ENCODE measurements at places on chromosomes 3 and 15.

DNA sequence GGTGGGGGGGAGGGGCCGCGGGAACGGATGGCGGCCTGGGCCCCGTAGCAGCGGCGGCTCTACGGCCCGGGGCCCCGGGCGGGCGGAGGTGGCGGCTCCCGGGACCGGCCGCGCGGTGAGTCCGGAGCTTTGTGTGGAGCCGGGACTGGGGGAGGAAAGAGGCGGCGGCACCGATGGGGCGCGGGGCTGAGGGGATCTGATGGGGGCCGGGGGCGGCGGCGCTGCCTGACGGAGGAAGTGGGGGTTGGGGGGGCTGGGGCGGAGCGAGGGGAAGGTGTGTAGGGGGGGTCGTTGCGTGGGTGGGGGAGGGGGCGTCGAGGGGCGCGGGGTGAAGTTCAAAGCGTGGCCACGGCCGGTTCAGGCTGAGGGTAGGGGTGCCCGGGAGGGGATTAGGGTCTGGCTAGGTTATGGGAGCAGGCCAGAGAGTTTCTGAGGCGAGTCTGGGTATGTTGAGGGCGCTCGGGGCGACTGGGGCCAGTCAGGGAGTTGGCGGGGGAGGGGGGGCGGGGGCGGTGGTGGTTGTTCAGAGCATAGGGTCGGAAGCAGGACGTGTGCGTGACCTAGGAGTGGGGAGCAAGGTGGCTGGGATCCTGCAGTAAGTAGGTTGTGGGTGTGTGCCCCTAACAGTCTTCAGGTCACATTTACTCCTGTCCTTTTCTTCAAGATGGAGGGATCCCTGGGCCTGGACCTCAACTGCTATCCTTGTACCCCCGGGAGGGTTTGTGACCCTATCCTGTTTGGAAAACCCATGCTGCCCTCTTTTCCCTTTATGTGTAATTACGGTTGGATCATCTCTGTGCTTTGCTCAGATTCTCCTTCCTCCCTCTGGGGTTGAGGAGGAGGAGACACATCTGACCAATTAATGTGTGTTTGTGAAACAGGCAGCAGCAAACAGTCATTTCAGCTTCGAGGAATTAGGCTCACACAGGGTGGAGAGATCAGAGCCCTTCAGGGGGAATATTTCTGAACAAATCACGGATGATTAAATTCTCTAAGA, 644 bp downstream of the ZNF609 start:
- peak; percentile 42 for DNase-seq

GRCh38 chr15:98292442-98293240, 332.1 kb downstream of the ARRDC4 start:
- no peak for DNase-seq

DNA sequence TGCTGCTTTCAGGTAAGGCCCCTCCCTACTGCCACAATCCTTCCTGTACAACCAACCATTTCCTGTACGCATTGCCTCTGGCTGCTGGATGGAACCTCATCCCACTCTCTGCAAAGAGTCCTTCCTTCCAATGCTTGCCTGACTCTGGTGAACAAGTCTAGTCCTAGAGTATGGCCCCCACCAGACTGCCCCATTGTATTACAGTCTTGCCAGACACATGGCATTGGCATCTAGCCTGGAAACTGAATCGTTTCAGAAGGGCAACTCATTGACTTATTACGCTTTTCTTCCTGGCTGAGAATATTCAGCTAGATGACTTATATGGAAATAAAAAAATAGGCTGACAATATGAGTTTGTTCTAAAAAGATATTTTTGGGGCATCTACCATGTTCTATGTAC, 170.3 kb downstream of the SUCLG2 start:
- DNase-seq = no peak

- DNase-seq = no peak
These were observed 84.3 kb downstream of the SMAD3 start for GRCh38 chr15:67149773-67150022.

GRCh38 chr3:197468866-197469382, 86.8 kb downstream of the BDH1 start:
- no peak for DNase-seq

DNA sequence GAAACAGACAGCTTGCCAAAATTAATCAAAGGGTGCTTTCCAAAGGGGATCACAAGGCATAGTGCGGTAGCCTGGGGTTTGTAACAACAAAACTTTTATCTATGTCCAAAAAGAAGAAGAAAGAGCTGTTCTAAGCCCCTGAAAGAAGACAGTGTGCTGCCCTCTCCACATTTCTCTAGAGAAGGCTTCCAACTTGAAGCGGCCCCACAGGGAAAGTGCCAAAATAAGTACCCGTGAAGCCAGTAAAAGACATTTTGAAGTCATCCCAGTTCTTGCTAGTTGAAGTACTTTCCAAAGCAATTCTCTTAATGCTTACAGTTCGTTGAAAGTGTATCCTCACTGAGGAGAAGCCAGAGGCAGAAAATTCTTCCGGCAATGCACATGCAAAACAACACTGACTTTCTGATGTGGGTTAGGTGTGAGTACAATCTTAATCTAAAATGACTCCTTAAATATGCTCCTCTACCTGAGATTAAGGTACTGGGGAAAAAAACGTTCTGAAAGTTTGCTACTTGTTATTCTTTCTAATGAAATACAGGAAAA, 21.3 kb downstream of the GPR15 start:
- DNase-seq = no peak
